DND-41 (cell line): ENCODE measurements at places on chromosomes 7 and 10.

- no peak for DNase-seq
Observed at GRCh38 chr10:89419548-89419947, 5.2 kb downstream of the IFIT5 start.

- DNase-seq: no peak
Observed at GRCh38 chr10:77566236-77566635, 71.4 kb downstream of the KCNMA1 start.

DNA sequence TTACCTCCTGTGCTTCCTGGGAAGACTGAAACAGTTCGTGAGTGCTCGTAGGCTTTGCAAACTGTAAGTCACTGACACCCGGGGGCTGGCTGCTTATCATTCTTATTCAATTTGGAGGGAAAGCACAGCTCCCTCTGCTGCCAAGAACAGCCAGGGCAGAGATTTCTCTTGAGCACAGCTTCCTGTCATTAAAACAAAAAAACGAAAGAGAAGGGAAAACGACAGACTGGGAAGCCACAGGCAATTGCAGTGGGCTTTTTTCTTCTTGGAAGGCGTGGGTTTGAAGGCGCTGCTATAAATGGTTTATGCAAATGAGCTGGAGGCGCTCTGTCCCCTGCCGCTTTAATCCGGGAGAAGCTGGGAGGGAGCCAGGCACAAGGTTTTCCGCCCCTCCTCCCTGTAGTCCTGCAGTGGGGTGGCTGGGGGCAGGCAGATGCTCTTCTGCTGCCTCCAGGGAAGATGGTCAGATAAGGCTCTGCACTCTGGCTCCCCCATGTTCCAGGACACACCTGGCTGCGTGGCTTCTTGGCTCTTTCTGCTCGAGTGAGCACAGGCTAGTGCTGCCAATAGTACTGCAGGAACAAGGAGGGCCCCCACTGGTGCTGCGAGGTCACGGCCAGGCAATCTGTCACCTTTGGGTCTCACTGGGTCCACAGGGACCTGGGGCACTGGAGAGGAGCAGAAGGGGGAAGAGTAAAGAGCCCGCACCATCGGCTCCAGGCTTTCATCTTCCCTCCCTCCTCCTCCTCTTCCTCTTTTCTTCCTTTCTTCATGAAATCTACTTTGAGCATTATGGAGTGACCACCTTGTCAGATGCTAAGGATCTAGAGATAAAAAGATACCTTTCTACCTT lies 49.5 kb downstream of the NEURL1 start:
- DNase-seq: peak; percentile 64

GRCh38 chr7:130350945-130351790 lies 6.6 kb downstream of the CPA5 start:
- DNase-seq: no peak

DNA sequence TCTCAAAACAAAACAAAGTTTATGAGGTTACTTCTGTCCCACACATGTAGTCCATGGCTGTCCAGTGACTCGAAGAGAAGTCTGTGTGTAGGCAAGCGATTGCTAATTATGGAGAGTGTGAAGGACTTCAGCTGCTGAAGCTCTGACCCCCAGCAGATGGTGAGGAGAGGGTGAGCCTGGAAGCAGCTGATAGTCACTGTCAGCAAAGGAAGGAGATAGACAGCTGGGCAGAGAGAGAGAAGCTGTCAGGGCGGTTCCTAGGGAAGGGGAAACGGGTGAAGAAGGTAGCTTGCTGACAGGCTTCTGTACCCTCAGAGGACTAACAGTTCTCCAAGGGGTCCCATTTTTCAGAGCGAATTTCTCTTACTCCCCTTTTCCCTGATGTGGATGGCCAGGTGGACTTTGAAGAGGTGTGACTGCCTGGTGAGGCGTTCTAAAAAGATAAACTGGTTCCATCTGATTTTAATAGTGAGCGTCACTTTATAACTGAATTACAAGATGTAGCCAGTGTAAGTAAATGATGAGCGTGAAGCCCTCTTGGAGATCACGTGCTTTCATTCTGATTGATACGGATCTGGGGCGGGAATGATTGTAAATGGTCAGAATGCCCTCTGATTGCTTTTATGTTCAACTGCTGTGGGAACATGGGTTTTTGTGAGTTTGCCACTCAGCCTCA lies 12.1 kb downstream of the ZSCAN21 start:
- DNase-seq: no peak

DNA sequence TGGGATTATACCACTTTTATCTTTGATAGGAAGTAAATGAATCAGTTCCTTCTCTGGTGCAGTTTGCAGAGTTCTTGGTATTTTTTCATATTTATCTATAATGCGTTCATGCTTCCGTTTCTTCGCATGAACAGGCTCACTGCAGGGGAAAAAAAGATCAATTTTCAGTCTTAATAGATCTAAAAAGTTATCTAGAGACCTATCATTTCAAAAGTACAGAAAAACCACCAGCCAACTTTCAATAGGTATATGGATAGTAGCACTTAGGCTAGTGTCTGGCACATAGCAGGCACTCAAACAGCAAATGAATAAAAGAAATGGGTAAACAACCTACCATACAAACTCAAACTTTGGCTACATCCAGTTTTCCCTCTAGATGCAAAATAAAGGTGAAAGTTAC lies 5.5 kb downstream of the NOC3L start:
- no peak for DNase-seq

DNA sequence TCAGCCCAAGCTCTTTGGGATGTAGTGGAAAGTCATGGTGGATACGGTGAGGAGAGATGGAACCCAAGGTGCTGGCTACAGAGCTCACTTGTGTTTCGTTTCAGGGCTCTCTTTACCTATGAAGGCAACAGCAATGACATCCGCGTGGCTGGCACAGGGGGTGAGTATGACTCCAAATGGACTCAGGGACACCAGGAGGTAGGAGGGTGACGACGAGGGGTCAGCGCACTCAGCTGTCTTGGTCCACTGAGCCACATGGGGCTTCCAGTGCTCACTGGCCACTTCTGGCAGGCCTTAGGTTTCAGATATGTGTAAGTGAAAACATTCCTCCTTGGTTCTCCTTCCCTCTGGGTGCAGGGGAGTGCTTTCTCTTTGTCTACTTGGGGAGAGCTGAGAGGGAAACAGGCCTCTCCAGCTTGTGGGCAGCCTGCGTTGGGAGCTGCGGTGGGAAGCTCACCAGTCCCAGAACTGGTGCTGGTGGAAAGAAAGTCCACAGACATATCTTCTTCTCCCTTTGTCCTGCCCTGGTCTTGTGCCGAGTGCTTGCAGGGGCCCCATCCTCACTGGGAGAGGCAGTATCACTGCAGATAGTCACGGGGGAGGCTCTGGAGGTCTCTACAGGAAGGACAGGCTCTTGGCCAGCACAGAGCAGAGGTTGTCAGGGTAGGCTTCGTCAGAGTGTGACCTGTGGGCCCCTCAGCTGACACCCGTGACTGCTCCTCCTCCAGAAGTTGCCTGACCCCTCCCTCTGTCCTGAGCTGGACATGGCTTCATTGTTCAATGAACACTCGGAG lies 5.8 kb downstream of the DBNL start:
- DNase-seq: no peak

DNA sequence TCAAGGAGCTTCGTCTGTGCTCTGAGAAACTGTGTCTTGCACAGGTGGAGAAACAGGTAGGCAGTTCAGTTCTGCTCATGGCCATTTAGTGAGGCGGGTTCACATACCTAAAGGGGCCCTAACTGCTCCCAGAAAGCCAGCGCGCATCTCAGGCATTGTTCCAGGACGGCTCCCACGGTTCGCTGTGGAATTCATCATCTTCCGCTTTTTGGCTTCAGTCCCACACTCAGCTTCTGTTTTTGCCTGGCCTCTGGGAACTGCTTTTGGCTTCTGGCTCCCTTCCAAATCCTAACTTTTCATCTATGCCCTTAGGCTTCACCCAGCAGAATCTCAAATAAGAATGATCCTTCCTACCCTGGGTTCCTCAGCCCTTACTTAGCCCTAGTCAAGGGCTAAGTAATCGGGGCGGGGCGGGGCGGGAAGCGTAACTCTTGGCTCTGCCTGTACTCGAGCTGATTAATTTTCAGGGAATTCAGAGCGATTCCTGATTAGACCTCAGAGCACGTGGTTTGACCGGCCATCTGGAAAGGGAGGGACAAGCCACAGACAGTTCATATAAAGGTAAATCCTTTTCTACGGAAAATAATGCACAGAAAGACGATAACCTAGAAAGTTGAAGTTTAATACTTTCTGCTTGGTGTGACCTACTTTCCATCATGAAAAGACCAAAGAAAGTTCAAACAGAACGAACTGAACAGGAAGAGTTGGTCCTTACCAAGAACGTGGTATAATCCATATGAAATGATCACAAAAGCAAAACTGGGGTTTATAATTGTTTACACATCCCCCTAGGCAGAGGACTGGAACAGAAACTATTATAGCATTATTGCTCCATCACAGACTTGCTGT lies 105.7 kb downstream of the ST8SIA6 start:
- DNase-seq: no peak

DNA sequence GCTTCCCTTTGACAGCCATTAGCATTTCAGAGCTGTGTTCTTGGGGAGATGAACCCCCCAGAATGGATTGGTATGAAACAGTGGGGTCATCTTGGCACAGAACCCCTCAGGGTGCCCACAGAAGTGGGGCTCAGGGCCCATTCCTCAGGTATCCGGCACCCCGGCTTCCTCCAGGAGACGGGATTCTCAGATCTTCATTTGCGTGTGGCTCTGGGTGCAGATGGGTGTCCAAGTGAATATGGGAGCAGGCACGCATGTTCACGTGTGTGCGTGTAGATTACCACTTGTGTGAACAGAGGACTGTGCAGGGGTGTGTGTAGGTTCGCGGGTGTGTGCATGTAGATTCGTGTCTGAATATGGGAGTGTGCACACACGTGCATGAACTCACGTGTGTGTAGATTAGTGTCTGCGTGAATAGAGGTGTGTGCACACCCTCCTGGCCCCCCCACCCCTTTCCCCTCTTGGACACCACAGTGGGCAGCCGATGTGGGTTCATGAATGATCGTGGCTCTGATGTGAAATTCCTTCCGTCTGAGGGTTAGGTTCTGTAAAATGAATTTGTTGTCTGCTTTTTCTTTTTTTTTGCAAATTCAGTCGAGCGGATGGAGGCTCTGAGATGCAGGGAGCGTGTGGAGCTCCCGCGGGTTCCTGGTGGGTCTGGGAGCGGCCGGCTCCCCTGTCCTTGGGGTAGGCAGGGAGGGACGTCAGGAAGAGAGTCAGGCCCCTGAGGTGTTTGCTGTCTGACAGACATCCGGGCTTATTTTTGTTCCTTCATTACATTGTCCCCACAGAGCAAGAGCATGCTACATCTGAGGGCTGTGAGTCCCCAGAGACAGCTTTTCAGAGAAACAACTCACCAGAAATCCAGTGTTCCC lies 7.4 kb downstream of the ELFN1 start:
- DNase-seq: no peak

GRCh38 chr10:53108317-53108934 lies 335.8 kb upstream of the MBL2 start:
- DNase-seq: no peak

- DNase-seq: no peak
Observed at GRCh38 chr7:150946421-150947240, 31.5 kb downstream of the KCNH2 start.

- DNase-seq: no peak
Observed at GRCh38 chr7:42135728-42136127, 101.3 kb downstream of the GLI3 start.

DNA sequence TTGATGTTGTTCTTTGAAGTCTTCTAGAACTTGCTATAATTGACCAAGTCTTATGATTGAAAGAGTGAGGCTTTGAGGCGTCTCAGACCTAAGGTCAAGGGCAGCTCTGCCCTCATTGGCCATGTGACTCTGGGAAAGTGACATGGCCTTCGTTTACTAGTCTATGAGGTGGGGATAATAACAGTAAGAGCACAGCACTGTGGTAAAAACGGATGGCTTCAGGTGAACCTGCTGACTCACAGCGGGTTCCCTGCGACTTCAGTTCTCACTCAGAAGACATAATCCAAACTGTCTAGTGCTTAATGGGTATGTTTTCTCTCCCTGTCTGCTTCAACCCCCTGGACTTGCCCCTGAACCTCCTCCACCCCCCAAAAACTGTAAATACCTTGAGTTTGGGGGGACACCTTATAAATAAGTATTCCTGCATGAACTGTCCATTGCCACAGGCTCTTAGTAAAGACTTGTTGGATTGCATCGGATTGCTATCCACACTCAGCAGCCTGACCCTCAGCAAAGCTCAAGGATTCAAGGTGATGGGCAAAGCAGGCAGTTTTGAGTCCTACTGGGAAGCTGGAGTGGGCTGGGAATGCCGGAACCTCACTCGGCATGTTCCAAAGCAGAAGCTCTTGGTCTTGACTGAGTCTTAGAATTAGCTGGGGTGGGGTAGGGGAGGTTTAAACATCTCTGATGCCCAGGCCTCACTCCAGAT lies 304.6 kb downstream of the KLF6 start:
- no peak for DNase-seq

- DNase-seq: no peak
Observed at GRCh38 chr7:103446049-103446520, at the start of gene SLC26A5. TSS of gene SLC26A5 (minus strand) at chr7:103446207. CDS start at chr7:103421514, 24,693 bp downstream.

DNA sequence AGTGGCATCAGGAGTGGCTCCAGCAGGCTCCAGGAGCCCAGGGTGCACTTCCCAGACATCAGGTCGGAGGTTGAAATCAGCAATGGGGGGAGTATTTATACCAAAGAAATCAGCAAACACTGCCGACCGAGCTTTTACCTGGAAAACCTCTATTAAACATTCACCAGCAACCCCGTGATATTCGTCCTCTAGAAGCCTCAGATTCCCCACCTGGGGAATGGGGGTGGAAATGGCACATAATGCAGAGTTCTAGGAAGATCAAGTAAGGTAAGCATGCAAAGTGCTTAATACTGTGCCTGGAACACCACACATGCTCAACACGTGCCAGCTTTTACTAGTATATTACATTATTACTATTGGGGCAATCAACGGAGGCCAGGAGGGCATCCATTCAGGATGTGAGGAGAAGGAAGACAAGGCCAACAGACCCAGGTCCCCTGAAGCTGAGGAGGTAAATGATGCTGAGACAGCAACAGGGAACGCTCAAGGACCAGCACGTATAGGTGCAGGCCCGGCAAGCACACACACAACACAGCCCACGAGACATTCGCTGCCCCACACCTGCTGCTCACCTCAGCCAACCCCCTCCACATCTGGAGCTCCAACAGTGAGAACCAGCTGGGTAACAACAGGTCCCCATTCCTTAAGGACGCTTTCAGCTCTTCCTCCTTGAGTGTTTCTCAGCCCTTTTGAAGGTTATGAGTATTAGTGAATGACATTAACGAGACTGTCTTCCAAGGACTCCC lies 125.5 kb downstream of the TNS3 start:
- DNase-seq: no peak

- DNase-seq: no peak
Observed at GRCh38 chr10:28236591-28236990, 66.3 kb downstream of the MPP7 start.
